HCEC 1CT (cell line): ENCODE measurements at places on chromosomes 5 and 9.

GRCh38 chr9:72477930-72478518, 43.4 kb upstream of the TMC1 start:
- DNase-seq, result peak; percentile 72

- no peak for DNase-seq
Observed at GRCh38 chr5:140341591-140341990, 4.8 kb downstream of the HBEGF start.

DNA sequence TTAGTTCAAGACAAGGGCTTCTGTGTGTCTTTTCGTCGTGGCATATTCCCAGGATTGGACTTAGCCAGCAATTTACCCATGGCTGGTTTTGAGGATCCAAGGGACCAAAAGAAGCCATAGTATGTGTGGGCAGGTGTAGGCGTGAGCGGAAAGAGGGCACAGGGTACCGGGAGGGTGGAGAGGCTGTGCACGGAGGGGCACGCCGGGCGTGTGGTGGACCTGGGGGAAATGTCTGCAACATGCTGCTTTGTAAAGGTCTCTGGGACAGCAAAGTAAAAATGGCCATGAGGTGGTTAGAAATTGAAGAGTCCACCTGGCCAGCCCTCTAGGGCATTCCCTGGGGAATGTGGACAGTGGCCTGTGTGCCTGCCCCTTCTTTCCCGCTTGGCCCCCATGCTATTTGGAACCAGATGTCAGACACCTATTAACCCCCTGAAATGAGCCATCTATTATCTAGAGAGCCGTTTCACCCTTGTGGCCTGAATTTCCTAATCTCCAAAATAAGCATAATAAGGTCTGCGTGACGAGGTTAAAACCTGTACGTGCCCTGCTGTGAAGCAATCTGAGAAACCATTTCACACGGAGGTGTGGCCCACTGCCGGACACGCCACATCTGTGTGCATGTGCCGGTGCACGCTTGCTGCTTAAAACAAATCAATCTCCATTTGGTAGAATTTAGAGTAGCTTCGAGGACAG, 5.1 kb downstream of the FLT4 start:
- DNase-seq, result no peak

DNA sequence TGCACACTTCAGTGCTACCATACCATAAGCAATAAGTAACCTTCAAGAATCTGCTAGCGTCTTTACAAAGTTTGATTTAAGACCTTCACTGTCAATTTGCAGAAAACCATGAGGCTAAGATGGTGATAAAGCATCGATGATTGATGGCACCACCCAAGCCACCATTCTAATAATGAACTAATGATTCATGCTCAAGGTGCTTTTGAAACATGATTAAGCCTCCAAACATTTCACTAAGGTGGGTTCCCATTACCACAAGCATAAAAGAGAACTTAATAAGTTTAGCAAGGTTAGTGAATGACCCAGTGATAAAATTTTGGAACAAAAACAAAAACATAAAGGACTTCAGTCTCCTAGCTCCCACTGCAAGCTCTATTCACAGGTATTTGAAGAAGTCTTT, 214.7 kb downstream of the FBXL17 start:
- no peak for DNase-seq

GRCh38 chr5:141760753-141761152, 78.7 kb upstream of the ARAP3 start:
- DNase-seq, result no peak

- DNase-seq, result no peak
Observed at GRCh38 chr9:8723195-8723594, 923.6 kb upstream of the DMAC1 start.

DNA sequence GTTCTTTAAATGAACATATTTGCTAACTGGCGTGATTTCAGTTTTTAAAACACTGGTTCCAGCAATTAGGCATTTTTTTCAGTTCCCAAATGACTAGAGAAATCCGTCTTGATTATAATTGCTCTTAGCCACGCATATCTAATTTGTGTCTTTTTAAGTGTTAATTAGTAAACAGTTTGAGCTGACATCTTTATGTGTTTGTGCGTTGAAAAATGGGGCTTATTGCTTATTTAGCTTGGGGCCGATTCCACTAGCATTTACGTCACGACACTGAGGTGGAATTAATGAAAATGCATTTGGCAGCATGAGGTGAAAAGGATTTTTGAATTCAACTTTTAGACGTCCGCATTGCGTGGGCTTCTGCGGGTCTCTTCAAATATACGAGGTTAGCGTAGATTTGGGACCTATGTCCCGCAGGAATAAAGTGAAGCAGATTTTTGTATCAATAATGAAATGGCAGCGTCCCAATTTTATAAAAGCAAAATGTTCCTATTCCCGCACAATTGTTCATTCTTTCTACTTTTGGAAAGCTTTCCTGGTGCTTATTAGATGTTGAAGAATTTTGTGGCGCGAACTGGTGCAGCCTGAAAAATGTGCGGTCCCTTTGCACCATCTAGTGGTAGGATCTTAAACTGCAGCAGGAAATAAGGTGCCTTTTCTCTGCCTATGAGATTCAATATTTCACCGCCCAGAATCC, 122.7 kb upstream of the LMX1B start:
- peak; percentile 37 for DNase-seq

GRCh38 chr5:66701244-66701643, 105.1 kb downstream of the MAST4 start:
- no peak for DNase-seq

DNA sequence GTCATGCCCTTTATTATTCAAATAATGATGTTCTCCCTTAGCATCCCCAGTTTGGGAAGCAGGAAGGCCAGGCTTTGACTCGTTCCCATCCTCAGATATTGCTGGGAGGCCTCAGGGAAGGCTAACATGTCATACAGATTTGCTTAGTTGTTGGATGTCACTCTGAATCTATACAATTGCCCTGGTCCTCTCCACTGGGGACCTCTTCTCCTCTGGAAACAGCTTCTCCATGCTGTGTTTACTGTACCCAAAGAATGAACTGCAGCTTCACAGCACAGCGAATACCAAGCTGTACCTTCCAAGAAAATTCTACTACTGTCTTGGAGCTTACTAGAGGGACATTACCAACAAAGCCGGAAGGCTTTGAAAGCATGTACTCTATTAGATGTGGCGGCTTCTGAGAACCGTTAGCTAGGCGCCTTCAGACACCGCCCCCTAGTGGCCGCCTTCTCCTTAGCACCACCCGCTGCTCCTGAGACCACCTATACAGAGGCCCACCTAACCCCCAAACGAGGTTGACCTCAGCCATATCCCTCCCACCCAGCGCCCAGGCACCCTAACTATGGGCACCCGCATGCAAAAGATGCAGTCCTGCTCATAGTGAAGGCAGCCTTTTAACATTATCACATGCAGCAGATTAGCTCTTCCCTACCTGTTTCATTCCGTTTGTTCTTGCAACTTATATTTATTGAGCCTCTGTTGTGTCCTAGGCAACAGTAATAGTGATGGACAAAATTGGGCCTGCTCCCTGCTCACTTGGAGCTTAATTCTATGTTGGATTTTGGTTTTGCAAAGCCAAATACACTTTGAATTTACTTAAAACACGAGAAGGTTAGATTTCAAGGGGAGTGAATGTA, 34.9 kb upstream of the FOXI1 start:
- peak; percentile 25 for DNase-seq

- no peak for DNase-seq
Observed at GRCh38 chr9:93979721-93980120, 24.6 kb upstream of the BARX1 start.

DNA sequence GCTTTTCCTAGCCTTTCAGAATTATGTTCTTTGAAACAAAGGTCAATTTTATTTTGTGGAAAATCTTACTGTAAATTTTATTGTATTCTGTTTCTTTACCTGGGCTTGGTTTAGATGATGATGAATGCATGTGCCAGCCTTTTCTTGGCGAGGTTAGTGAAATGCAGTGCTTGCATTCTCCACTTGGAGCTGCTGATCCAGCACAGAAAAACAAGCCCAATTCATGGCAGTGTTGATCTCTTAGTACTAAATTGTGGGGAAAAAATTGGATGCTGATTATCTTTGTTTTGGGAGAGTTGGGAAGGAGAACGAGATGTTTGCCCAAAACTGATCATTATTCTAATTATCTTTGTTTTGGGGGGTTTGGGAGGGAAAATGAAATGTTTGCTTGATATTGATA, 3.7 kb downstream of the HABP4 start:
- DNase-seq, result peak; percentile 48

GRCh38 chr5:62268792-62269191, 37.2 kb upstream of the KIF2A start:
- no peak for DNase-seq

DNA sequence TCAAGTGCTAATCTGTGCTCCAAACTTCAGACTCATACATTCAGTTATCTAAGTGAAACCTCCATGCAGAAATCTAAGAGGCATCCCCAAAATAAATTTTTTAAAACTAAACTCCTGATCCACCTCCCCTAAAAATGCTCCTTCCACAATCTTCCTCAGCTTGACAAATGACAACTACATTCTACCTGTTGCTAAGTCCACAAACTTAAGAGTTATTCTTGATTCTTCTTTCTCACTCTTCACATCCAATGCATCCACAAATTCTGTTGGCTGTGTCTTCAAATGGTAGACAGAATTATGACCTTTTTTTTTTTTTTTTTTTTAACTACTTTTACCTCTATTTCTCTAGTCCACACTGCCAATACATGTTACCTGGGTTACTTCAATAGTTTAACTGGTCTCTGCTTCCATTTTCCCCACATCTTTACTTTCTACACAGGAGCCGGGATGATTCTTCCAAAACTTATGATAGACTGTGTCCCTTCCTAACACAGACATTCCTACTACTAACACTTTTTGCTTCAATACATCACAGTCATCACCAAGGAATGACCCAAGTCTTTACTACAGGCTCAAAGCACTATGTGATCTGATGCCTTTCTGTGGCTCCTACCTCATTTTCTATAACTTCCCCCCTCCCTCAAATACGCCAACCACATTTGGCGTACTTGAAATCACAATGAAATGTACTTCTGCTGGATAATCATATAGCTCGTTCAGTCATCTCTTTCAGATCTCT, 143.6 kb downstream of the PDE4D start:
- peak; percentile 27 for DNase-seq

DNA sequence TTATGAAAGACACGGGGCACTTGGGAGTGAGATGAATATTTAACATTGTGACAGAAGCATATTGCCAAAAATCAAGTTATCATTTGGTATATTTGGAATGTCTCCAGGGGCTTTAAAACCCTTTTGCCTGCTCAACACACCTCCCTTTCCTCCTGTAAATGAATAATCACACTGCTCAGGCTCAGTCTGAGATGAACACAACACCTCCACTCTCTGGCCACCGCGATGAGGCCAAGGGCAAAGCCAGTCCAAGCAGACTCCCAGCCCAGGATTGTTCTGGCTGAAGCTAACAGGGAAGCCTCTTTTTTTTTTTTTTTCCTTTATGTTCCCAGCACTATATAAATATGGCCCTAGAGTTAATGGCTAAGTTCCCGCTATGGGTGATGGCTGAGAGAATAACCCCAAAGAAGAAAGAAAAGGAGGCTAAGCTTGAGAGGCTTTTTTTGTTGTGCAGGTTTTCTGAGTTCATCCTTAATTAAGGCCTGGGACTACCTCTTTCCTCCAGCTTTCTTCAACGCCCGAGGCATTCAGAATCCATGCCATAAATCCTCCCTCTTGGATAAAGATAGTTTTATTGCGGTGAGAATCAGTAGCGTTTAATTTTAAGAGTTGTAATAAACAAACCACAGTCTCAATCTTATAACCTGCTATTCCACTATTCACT, 10.5 kb upstream of the ERAP1 start:
- no peak for DNase-seq

GRCh38 chr9:446074-446699, 231.5 kb downstream of the DOCK8 start:
- DNase-seq, result no peak

GRCh38 chr9:21967169-21967568, 27.0 kb downstream of the CDKN2A start:
- no peak for DNase-seq

DNA sequence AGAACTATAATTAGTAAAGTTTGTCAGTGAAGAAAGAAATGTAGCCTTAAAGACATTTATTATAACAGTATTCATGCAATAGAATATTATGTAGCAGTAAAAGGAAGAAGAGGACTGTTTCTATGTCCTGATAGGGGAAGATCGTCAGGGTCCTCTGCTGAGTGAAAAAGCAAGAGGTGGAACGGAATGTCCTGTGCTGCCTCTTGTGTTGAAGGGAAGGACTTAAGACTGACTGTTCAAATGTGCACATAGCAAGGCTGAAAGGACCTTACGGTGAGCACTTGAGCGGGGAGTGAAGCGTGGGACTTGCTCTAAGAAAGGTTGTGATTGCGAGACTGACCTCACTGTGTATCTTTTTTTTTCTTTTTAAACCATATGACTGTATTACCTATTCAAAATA, 63.2 kb downstream of the SNX24 start:
- no peak for DNase-seq

- DNase-seq, result peak; percentile 23
Observed at GRCh38 chr9:73423891-73424290, 272.2 kb downstream of the ANXA1 start.

DNA sequence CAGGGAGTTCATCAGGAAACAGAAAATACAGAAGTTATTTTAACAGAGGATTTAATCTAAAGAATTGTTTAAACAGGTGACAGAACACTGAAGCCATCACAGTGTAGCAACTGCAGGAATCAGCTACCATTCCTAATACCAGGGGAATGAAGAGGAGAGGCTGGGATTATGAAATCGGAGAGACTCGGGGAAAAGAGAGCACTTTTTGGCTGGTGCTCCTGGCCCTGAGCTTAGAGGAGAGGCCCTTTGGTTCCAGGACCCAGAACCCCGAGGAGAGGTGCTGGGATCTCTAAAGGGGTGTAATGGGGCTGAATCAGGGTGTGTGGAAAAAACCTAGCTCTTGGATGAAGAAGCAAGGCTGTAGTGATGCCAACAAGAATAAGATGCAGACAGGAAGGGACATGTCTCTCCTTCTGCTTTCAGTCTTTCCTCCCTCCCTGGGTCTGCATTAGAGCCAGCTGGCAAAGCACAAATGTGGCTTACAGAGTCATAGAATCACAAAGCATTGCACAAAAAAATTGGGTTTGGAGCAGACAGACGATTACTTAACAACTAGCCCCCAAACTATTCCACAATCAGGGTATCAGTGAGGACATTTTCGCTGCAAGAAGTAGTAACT, 11.6 kb upstream of the SFXN1 start:
- DNase-seq, result no peak

GRCh38 chr9:33239921-33240320, at the start of gene SPINK4:
Gene SPINK4 (plus strand): TSS chr9:33240167. CDS start chr9:33240209, 42 bp downstream.
- no peak for DNase-seq
